ENCODE measurements at places on chromosomes 7 and 10.

DNA sequence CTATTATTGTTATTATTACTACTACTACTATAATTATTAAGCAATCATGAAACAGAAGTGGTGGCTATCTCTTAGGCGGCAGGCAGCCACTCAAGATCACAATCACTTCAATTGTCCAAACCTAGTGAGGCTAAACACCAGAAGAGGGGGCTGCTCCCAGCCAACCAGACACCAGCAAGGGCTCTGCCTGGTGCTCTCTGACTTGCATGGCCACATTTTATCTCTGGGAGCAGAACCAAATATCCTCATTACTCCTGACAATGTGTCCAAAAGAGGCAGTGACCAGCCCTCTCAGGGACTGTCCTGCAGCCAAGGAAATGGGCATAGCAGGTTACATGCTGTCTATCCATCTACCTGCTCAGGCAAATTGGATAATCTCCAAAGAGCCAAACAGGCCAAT lies 187.4 kb upstream of the PDE1C start:
- DNase-seq = no peak

GRCh38 chr10:52599551-52600200 lies 172.9 kb downstream of the MBL2 start:
- DNase-seq = no peak

GRCh38 chr7:64574540-64575099 lies 11.7 kb upstream of the ZNF680 start:
- DNase-seq = no peak

DNA sequence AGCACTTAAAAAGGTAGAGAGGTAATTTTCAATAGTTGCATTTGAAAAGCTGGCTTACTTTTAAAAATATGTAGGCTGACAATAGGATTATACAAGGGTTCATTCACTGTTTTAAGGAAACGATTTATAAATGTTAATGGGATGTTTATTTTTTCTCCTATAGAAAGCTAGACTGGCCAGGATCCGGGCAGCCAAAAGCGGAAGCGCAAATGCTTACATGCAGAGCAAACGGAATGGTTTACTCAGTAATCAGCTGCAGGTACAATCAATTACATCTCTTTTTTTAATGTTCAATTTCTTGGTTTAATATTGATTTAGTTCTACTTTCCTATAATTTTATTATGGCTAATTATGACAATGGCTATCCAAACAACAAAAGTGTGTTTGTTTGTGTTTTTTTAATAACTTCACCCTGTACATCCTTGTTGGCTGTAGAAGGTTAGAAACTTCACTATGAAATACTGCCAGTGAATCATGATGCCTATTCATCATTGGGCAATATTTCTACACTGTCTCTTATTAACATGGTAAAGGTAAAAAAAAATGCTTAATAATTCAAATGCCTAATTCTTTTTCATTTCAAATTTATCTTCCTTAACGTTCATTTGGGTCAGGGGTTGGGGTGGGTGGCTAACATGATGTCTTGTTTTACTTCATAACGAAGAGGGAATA lies 116.4 kb downstream of the TSPAN12 start:
- no peak for DNase-seq

- DNase-seq = no peak
Observed at GRCh38 chr7:156832195-156832877, 60.6 kb downstream of the LMBR1 start.

GRCh38 chr10:88281592-88282347 lies 301.3 kb downstream of the RNLS start:
- DNase-seq = no peak

GRCh38 chr10:96955794-96956193 lies 123.7 kb downstream of the LCOR start:
- no peak for DNase-seq

GRCh38 chr10:133028956-133029355 lies 58.8 kb upstream of the ADGRA1 start:
- no peak for DNase-seq

DNA sequence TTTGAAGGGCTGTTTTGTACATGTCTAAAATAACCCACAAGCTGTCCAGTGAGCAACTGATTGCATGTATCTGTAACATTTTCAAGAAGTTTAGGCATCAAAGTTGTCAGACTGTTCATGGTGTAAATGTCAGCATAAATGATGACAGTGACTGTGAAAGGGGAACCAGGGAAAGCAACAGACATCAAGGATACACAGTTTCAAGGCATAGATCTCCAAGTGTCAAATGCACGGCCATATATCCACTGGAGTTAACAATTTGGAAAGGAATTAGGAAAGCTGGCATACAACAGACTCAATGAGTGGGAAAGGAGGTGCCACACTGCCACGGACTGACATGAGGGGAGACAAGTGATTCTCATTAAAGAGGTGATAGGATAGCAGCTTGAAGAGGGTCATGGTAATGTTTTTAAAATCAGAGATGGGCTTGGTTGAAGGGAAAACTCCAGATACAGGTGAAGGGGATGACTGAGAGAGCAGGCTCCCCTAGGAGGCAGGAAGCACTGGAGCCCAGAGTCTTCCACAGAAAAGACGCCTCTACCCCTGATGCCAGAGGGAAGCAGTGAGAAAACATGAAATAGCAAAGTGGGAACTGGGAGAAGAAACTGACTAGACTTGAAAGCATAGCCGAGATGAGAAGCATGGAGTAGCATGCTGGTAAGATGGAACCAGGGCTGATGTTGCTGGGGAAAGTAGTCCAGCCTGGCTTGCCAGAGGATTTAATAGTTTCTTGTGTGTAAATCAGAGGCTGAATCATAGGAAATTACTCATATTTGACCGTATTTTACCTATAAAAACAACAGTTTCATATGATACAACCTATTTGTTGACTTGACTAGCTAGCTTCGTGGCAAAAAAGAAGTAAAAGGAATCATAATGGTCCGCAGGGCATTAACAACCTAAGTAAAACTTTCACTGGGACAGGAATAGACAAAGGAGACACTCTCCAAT lies 18.6 kb downstream of the NSMCE4A start:
- DNase-seq = no peak

GRCh38 chr10:113603057-113603777 lies 50.4 kb downstream of the HABP2 start:
- DNase-seq = no peak

- no peak for DNase-seq
Observed at GRCh38 chr7:94216944-94217461, 177.7 kb upstream of the COL1A2 start.

DNA sequence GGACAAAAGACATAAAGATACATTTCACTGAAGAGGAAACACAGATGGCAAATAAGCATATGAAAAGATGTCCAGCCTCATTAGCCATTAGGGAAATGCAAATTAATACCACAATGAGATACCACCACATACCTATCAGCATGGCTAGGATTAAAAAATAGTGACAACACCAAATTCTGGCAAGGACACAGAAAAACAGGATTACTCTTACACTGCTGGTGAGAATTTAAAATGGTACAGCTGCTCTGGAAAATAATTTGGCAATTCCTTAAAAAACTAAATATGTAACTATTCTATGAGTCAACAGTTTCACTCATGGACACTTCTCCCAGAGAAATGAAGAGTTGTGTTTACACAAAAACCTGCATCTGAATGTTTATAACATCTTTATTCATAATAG lies 121.1 kb downstream of the C10orf90 start:
- DNase-seq = no peak

DNA sequence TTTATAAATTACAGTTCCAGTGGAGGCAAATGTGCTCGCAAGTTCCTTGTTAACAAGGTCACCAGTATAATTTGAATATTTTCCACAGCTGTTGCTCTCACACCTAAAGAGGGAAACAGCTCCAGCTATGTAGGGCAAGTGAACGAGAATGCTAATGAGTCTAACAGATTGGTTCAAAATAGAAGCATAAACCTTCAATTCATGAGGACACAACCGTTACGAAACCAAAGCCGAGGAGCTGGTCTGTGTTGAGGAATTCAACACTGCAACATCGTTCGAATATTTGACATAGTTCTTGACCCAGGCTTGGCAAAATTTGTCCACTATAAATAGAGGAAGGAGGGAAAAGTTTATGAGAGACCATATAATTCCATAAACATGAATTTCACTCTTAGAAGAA lies 161.3 kb downstream of the KLF6 start:
- no peak for DNase-seq

- DNase-seq = no peak
Observed at GRCh38 chr10:64458306-64458705, 937.1 kb downstream of the REEP3 start.

DNA sequence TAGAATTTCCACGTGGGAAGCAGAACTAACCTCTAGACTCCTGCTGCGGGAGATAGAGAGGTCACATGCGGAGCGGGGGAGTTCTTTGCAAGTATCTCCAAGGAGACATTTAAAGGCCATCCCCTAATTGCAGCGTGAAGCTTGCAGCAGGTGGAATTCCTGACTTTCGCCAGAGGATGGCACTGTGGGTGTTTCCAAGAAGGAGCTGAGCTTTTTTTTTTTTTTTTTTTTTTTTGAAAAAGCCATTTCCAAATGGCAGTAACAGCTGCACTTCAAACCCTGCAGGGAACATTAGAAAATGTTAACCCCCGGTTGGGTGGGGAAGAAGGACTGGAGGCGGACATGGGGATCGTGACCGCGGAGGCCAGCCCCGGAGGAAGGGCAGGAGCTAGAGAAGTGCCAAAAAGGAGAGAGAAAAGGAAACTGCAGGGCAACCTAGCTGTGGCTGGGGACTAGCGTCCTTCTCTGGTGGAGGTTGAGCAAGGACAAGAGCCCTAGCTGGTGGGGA lies 487.7 kb downstream of the TYW1 start:
- DNase-seq = peak; percentile 75

GRCh38 chr7:74051629-74052410 lies 23.8 kb downstream of the ELN start:
- DNase-seq = no peak

DNA sequence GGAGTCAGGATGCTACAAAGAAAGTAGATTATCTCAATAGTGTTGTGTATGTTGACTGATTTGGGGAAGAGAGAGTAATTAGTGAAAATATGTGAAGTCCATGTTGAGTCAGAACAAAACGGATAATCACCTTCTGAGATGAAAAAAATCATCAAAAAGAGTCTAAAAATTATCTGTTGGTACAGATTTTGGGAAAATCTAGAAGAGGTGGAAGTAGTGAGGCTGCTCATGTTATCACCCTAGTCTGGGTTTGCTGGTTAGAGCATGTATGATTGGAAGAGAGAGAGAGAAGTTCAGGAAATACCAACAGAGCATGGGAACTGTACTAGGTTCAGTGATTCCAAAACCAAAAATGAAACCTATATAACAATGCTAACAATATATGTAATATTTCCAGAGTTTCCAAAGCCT lies 12.3 kb downstream of the RPA3 start:
- DNase-seq = no peak

DNA sequence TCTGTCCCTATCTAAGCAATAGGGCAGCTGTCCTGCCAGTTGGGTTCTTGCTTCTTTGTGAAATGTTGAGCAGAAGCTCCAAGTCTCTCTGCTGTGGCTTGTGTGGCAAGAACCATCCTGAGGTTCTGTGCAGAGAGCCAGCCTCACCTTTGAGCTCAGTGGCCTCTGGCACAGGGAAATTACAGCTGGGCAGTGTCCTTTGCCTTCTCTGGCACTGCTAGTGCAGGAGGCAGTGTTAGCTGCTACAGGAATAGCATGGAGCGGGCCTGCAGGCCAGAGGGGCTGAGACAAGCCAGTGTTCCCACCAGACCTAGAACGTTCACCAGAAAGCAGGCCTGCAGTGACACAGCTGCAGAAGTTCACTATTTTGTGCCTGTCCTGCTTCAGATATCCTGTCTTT lies 1.8 kb downstream of the PRXL2A start:
- no peak for DNase-seq

DNA sequence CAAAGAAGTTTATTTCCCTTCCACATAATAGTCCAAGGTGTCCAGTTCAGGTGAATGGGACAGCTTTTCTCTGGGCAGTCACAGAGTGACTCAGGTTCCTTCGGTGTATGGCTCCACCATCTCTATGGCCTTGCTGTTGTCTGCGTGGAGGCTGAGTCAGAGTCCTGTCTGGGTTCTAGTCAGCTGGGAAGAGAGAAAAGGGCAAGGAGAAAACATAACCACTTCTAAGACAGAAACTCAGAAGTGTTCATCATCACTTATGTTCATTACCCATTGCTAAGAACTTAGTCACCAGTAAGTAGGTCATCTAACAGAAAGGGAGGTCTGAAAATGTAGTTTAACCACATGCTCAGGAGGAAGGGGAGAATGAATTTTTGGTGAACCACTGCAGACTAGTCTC lies 32.4 kb upstream of the CCDC7 start:
- no peak for DNase-seq

DNA sequence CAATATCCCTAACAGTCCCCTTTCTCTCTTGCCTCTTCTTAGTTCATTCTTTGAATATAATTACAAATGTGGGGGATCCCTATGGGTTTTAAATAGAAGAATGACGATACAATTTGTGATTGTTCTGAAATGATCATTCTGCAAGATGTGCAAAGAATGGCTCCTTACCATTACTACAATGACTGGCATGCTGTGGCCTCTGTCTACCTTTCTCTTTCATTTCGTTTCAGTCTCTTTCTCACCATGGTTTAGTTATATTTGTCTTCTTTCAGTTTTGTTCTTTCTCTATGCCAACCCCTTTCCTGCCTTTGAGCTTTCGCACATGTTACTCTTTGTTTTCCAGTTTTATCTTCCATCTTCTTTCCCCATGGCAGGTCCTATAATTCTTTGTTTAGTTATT lies 176.5 kb downstream of the SUGCT start:
- no peak for DNase-seq

DNA sequence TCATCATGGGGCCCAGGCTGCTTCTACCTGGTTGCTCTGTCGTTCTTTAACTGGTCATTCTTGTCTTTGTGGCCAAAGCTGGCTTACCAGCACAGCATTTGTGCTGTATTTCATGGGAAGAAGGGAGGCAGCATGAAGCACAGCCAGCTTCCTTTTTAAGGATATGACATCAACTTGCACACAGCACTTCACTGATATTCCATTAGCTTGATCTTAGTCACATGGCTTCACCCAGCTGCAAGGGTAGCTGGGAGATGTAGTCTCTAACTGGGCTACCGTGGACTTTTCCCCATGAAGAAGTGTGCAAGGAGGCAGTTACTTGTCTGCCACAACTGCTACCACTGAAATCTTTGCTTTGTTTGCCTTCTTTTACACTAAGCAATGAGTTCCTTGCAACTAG lies 525.2 kb downstream of the LRMDA start:
- no peak for DNase-seq

GRCh38 chr7:93374345-93374940 lies 142.3 kb downstream of the VPS50 start:
- peak; percentile 20 for DNase-seq

GRCh38 chr7:107967420-107967819 lies 35.5 kb downstream of the LAMB1 start:
- no peak for DNase-seq

- no peak for DNase-seq
Observed at GRCh38 chr10:79049931-79050895, 18.6 kb upstream of the ZMIZ1 start.

- DNase-seq = peak; percentile 1
Observed at GRCh38 chr10:72784551-72785351, 92.8 kb downstream of the MCU start.

- DNase-seq = no peak
Observed at GRCh38 chr10:58044072-58044471, 223.6 kb downstream of the IPMK start.

DNA sequence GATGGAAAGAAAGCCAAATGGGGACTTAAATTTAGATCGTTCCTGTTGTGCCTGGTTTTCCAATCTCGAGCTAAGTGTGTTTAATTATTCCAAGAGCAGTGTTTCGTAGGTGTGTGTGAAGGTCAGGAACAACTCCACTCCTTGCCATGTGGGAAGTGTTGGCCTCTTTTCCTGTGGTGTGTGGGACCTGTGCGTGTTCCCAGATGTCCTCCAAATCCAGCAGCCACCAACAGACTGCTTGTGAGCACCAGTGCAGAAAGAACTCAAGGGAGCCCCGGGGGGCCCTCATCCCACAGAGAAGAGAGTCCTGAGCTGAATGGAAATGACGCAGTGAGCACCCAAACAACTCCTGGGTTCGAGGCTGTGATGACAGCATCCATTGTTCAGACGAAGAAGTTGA lies 227.7 kb downstream of the TMEM178B start:
- DNase-seq = no peak

Data from DMS79 treated with DMSO at 0.1 percent for 48 hours (cell line).